Activated CD8-positive, alpha-beta memory T cell treated with anti-CD3 and anti-CD28 coated beads for 1 hour (primary cell): ENCODE measurements at places on chromosomes 7 and 10.

DNA sequence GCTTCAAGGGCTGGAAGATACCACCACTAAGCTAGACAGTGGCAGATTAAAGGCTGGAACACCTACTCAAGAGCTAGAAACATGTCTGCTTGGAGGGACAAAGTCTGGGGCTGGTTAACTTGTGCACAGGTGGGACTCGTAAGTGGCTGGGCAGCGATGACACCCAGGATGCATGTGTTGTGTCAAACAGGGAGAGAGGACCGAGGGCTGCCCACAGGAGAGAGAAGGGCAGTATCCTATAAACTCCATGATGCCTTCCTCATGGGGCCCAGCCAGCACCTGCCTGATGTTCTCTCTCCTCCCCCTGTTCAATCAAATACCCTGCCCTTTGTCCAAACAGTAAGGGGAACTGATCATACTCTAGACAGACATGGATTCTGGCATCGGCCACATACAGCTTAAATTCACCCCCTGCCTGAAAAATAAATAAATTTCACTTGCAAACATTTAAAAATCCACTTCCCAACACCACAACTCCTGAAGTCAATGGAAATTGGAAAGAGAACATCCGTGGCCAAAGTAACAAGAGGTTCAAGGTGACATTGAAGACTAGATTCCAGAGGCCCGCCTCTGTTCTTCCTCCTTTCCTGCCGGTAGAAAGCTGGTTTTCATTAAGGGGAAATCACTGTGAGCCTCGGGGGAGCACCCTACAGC lies 50.6 kb downstream of the CHST15 start:
- no peak for DNase-seq

DNA sequence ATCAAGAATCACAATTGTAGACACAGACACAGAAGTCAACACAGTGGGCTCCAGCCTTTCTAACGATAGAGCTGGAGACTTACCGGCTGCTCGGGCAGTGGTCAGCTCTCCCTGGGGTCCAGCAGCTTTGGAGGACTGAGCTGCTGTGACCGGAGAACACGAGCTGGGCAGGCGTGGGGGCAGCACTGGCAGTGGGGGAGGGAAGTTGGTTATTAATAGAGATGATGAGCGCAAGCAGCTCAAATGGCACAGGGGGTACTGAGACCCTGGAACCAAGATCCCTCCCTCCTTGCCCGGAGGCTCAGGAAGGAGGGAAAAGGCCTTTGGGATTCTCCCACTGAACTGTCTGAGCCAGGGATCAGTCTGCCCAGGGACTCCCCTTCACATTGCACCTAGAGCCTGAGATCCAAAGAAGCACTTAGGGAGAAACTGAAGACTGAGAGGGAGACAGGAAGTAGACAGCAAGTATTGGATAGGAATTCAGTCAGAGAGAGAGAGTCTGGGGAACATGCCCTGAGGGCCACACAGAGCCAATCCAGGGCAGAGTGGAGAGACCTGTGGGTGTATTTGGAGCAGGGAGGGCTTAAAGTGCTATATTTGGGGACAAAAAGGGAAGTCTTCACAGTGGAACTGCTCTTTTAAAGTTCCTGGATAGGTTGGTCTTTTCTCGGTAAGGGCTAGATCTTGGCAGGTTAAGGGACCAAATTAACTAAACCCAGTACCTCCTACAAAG lies at the start of gene MYOZ1:
MYOZ1 (minus strand) TSS at position 147 of the 733 bp plus-strand sequence. CDS start 1,457 bp downstream, outside the sequence.
- no peak for DNase-seq

DNA sequence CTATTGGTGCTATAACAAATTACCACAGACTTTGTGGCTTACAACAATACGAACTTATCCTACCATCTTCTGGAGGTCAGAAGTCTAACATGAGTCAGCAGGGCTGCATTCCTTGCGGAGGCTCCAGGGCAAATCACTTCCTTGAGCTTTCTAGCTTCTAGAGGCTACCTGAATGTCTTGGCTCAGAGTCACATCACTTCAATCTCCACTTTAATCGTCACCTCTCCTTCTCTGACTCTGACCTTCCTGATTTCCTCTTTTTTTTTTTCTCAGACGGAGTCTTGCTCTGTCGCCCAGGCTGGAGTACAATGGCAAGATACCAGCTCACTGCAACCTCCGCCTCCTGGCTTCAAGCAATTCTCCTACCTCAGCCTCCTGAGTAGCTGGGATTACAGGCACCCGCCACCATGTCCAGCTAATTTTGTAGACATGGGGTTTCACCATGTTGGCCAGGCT lies 44.6 kb upstream of the ANAPC16 start:
- no peak for DNase-seq

- no peak for DNase-seq
Measured at GRCh38 chr7:147605323-147605722, 985.2 kb upstream of the C7orf33 start.

- no peak for DNase-seq
Measured at GRCh38 chr10:96995851-96996250, 163.8 kb downstream of the LCOR start.

GRCh38 chr7:66903360-66904062 lies 17.5 kb upstream of the TMEM248 start:
- DNase-seq = no peak

GRCh38 chr10:69669409-69669808 lies 39.4 kb downstream of the FAM241B start:
- no peak for DNase-seq

GRCh38 chr10:33660329-33660728 lies 325.9 kb upstream of the NRP1 start:
- DNase-seq = no peak

DNA sequence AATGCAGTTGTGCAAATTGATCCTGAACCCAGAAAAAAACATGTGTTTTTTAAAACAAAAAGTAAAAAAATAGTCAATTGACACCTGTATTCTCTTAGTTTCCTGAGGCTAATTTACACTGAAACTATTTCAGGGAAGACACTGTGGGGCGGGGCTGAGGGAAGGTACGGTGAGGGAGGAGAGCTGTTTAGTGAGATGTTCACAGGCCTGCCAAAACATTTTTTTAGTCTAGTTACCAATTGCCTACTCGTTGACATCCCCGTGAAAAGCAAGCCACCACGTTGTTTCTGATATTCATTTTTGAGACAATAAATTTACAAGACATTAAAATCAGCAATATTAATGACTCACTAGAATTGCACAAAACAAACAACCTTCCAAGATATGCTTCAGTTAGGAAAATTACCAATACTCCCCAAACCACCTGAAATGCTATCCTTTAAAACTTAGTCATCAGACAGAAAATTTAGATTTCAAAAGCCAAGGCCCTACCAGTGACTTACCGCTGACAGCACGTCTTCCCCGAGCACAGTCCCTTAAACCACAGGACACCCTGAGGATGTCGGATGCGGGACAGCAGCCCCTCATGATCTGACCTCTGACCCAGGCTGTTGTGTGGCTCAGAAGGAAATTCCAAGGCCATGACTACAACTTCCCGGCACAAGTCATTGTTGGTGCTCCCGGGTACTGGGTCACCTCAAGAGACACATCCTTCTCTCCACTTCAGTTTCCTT lies 279.2 kb downstream of the PRPF18 start:
- DNase-seq = no peak

DNA sequence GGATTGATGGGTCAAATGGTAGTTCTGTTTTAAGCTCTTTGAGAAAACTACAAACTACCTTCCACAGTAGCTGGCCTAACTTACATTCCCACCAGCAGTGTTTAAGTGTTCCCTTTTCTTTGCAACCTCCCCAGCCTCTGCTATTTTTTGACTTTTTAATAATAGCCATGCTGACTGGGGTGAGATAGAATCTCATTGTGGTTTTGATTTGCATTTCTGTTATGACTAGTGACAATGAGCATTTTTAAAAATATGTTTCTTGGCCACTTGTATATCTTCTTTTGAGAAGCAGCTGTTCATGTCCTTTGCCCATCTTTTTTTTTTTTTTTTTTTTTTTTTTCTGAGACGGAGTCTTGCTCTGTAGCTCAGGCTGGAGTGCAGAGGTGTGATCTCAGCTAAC lies 155.2 kb upstream of the BMPER start:
- DNase-seq = no peak

- no peak for DNase-seq
Measured at GRCh38 chr10:110081911-110082310, 74.1 kb downstream of the ADD3 start.

GRCh38 chr7:138662076-138662990 lies 38.8 kb downstream of the SVOPL start:
- no peak for DNase-seq

DNA sequence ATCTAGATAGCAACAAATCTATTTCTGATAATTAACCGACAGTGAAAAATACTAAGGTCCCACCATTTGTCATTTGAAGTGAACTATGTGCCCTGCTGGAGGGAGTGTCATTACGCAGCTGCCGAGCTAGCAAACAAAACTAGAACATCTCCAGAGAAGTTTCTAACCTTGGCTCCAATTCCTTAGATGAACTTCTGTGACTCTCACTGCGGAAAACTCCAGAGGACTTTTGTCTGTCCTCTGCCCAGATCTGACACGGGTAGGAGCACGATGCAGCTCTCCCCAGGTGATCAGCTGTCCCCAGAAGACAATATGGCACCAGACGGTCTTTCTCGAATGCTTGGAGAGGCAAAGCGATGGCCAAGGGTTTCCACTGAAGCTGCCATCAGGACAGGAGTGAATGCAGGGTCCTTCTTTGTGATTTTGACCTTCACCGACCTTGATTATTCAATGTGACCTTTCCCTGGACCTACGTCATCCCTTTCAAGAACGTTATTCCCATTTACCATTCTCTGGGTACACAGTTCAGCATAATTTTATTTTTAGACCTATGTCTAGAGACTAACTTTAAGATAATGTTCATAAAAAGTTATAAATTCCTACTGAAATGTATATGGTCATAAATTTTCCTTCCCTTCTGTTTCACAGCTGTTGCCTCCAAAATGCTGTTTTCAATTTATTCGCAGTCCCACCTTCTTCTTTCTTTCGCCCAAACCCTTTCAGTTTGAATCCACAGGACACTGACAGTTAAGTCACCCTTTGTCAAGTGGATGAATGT lies 116.7 kb upstream of the C7orf33 start:
- DNase-seq = no peak

GRCh38 chr10:125057158-125058001 lies 103.0 kb downstream of the CTBP2 start:
- no peak for DNase-seq

GRCh38 chr7:114944745-114945625 lies 23.1 kb downstream of the MDFIC start:
- DNase-seq = no peak

DNA sequence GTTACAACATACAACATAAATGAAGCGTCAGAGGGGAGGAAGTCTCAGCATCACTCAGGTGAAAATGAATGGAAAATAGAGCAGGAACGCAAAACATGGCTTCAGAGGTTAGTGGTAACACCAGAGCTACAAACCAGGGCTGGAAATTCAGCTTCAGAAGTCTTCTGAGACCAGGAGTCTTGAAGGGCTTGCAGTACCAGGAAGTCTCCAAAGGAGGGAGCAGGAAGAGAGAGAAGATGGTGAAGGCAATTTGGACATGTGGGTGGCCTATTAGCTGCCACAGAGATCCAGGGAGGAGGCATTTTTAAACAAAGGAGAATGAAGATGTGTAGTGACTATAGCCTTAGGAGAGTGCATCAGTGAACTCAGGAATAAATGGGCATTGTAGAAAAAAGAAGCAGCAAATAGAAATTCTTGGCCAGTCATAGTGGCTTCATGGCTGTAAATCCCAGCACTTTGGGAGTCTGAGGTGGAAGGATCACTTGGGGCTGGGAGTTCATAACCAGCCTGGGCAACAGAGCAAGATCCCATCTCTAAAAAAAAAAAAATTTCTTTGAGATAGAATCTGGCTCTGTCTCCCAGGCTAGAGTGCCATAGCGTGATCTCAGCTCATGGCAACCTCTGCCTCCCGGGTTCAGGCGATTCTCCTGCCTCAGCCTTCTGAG lies 9.3 kb upstream of the TET1 start:
- DNase-seq = no peak

DNA sequence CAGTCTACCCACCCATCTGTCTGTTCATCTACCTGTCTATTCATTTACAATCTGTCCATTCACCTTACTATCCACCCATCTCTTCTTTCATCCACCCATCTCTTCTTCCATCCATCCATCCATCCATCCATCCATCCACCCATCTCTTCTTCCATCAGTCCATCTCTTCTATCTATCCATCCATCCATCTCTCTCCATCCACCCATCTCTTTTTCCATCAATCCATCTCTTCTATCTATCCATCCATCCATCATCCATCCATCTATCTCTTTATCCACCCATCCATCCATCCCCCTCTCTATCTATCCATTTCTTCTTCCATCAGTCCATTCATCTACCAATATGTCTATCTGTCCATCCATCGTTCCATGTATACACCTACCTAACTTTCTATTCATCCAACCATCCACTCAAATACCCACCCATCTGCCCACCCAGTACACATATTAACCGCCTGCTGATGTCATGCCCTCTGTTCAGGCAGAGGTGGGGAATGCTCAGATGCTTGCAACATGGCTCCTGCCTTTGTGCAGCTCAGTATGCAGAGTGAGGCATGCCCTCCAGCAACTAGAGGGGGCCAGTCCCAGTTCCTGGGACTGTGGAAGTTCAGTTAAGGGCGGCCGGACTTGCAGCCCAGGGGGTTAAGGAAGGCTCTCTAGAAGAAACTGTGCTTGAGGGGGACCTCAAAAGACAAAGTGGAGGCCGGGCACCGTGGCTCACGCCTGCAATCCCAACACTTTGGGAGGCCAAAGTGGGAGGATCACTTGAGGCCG lies 11.3 kb upstream of the MLXIPL start:
- no peak for DNase-seq

DNA sequence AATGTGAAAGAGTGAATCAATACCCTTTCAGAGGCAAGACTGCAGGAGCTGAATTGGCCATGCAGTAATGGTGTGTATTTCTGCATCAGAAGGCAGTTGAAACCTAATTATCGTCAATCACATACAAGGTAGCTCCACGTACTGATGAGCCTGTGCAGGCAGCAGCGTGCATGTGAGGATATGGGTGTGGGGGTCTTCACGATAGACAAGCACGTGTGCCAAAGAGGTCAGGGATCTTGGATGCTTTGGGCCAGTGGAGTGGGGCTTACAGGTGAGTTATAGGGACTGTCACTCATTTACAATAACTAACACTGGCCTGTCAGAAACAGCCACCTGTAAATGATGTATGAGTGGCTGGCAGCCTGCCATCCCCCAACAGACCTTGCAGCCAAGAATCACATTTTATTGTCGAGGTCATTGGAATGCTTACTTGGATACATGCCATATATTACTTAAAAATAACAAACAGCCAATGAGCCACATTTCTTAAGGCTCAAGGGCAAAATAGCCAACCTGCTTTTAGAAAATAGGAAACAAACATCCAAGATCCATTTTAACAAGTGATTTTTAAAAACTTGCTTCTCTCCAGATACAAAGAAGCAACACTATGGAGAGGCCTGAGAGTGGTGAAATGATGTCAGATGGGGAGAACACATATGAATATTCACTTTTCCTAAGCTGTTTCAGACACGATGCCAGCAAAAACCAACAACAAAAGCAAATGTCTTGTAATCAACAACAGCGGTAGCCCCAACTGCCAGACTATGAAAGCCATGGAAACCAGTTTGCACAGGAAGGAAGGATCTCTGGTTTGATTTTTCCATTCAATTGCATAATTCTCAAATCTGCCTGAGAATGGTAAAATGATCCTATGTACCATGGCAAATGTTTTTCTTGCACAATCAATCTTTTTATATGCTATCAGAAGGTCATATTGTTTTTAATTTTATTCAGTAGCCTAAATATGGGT lies 210.7 kb downstream of the SKAP2 start:
- no peak for DNase-seq

- no peak for DNase-seq
Measured at GRCh38 chr7:11450281-11450680, 381.7 kb downstream of the THSD7A start.

- no peak for DNase-seq
Measured at GRCh38 chr10:20494474-20494873, 402.6 kb downstream of the NEBL start.
